ENCODE measurements at places on chromosomes 11 and 22. TPM values are rescaled to one million over a fixed set of nuclear protein-coding genes. Genes with fewer than 3 reads are reported as not detected.

GRCh38 chr22:44063462-44064371 is 39.6 kb downstream of the PARVB start:
- DNase-seq = no peak

GRCh38 chr22:20441631-20442484 is 4.2 kb upstream of the SCARF2 start:
- no peak for DNase-seq

DNA sequence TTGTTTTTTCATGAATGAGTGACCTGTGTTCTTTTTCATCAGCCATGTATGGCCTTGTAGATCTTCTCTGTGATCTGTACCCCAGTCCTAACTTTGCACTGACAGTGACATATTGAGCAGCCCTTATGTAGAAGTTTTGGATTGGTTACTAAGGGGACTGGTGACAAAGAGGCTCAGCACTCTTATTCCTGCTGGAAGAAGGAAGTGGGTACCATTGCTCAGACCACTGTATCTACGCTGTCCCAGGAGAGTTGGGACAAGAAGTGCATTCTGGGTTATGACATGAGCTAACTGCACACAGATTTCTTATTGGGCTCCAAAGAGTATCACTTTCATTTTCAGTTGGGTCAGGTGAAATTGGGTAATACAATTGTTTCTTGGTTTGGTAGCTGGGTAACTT is 107.8 kb upstream of the RASSF10 start:
- DNase-seq = no peak

DNA sequence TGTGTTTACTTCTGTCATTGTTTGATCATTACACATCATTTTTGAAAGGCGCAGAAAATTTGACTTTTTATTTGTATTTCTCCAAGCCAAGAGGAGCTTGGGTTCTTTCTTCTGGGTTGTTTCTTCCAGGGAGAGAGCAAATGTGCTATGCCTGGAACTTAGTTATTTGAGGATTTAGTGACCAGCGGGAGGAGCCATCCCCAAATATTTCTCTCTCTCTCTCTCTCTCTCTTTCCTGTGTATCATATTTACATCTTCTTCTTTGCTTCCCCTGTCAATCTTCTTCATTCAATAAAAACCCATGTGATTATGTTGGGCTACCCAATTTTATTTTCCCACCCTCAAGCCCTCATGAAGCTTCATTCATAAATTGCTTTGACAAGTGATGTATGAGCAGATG is 534.5 kb downstream of the LRRC4C start:
- no peak for DNase-seq

DNA sequence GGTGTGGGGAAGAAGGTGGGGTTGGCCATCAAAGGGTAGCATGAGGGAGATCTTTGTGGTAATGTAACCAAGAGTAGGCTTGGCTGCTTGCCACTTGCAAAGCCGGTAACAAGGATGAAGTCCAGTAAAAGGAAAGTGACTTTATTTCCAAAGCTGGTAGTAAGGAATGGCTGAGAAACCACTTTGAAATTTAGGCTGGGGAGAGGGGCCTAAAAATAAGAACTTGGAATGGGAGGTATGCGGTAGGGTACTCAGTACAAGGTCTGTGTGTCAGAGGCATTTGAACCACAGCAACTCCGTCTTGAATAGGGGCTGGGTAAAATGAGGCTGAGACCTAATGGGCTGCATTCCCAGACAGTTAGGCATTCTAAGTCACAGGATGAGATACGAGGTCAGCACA is 216.0 kb upstream of the ISX start:
- no peak for DNase-seq

DNA sequence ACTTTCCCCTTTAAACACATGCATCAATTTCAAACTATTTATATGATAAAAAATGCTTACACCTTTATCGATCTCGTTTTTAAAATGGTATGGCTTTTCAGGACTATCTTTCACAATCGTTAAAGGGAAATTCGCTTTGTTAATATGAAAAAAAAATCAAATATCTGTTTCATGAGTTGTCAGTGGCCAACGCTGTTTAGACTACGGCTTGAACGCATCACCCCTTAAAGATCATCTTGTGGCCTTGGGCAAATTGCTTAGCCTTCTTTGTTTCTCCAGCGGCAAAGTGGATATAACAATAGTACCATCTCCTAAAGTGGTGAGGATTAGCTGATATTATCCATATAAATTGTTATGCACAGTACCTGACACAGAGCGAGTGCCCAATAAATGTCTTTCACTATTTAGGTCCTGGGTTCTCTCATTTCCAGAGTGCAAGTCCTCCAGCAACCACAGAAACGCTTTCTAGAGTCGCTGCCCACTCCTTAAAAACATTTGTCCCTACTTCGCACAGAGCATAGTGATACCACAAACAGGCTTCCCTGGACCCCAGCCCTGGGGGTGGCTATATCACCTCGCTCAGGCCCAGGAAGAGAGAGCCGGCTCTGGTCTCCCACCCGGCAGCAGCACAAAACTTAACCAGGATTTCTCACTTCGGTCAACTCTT is 904 bp downstream of the SLC35F2 start:
- no peak for DNase-seq

DNA sequence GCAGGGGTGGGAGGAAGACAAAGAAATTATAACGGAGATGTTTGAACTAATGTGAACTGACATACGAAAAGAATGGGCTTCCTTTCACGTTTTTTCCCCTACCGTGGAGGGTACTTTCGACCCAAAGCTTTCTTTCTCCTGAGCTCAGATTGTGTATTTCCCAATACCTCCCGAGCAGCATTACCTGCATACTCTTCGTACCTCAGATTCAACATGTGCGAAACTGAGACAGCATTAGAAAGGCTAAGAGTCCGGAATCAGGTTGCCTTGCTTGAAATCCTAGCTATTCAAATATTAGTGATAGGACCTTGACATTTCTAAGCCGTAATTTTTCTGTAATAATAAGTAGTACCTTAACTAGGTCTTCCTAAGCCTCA is 778 bp upstream of the PAK1 start:
- DNase-seq = no peak

- no peak for DNase-seq
Measured at GRCh38 chr11:64585150-64585549, 5.9 kb upstream of the SLC22A12 start.

- DNase-seq = no peak
Measured at GRCh38 chr11:79488286-79488685, 47.5 kb upstream of the TENM4 start.

GRCh38 chr11:112096194-112096593 is 9.5 kb downstream of the SDHD start:
- DNase-seq = no peak

DNA sequence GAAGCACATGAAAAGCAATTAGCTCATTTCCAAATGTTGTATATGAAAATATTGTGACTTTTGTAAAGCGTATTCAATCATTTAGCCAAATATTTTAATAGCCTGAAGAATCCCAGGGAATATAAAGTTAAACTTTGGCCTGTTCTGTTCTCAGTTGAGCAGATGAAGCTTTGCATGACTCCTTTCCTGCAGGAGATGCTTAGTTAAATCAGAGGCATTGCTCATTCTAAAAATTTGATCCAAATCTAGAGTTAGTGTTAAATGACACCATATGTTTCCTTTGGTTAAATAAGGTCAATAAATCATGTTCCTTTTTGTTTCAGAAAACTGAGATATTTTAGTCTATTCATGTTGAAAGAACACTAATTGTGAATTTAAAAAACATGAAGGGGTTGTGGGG is 51.2 kb upstream of the BIRC3 start:
- DNase-seq = no peak

DNA sequence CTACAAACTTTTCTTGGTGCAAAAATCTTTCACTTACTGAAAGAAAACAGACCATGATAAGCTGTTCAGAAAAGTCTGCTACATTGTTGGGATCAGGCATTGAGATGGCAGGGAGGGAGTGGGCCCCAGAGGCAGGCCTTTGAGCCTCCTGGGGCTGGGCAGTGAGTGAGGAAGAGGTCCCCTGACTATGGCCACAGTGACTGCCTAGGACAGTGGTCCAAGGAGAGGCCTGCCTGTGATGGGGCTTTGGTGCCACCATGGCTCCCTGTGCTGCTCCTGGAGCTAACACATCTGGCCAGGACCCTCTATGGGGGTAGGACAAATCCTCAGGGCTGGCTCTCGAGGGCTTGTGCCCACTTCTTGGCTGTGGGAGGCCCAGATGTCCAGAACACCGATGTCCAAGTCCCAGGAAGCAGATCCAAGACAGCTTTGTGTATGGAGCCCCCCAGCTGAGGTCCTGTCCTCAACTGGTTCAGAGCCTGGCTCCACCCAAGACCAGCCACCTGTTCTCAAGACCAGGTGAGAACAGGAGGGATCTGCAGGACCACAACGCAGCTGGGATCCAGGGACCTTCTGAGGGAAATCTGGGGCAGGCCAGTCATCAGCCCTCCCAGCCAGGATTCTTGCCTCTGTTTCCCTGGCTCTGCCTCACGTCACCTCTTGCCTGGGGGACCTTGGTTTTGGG is 36.9 kb downstream of the PPM1F start:
- no peak for DNase-seq

GRCh38 chr22:44898236-44898635 is 111.6 kb downstream of the PHF21B start:
- peak; percentile 10 for DNase-seq

DNA sequence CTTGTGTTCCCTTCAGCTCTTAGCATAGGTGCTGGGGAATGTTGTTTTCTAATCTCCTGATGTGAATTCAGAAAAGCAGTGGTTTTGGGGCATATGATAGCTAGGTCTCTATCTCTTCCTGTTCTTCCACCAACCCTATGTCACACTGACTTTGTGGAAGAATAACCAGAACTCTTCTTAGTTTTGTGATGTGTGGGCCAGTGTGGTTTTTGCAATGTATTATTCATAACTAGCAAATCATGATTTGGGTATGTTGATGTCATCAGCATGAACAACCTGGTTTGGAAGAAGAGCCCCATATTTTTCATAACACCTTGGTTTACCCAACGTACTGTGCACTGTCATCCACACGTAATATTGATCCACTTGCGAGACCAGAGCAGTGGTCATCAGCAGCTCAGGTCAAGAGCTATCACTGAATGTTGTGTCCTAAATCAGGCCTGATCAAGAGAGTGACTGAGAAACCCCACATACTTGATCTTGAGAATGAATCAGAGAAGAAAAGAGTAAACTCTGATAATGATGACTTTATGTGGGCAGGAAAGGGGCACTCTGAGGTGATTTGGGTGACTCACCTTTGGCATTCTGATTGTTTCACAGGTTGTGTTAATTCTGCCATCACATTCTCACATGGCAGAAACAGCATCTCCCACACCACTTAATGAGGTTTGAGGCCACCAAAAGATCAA is 19.4 kb upstream of the MS4A6E start:
- DNase-seq = no peak

- no peak for DNase-seq
Measured at GRCh38 chr11:90849312-90849711, 626.5 kb upstream of the CHORDC1 start.

DNA sequence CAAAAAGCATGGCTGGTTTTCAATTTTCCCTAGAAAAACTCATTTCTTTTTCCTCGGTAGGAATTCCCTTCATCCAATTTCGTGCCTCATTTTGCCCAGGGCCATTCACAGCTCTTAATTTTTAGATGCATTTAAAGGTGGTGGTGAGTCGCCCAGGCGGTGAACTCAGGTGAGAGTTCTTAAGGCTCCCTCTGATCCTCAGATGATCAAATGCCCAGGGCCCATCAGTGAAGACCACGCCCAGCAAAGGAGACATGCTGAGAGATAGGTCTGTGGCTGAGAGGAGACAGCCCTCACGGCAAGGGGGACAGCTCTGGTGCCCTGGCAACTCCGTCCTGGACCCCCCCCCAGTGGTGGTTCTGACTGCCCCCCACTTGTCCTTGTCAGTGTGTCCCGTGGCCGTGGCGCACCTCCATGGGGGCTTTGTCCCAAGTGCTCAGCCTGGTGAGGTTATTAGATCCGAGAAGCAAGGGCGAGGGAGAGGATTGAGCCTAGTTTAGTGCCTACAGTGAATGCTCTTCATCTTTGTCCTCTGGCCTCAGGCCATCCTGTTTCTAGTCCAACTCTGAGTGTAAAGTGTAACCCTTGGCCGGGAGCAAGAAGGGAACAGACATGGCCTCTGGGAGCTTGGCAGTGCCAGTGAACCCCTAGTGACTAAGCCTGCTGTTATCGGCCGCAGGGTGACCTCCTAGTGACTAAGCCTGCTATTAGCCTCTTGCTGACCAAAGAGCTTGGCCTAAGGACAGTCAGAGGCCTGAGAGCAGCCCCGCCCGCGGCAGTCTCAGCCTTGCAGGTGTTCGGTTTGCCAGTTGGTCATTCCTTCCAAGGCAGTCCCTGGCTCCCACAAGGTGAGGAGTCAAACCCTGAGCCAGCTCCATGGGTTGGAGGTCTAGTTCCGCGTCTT is 83.5 kb downstream of the CTTN start:
- DNase-seq = no peak

- DNase-seq = no peak
Measured at GRCh38 chr11:82308979-82309378, 424.7 kb downstream of the FAM181B start.

GRCh38 chr11:67376873-67377808 is 3.7 kb upstream of the CLCF1 start:
- DNase-seq = no peak

DNA sequence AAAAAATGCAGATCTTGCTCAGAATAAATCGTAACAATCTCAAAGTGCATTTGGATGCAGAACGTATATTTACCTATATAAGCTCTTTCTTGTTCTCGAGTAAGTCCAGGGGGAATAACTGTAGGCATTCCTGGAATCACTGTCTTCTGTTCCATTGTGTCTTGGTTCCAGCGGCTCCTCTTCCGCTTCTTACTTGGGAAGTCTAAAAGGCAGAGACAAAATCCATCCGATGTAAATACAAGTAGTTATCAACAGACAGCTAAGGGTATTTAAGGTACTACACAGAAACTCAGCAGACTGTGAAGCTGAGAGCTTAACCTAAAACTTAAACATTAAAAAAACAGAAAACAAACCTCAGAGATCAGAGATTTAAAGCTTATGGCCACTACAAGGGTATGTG is 1.9 kb downstream of the SF1 start:
- no peak for DNase-seq

ASRGL1 gene
- total RNA-seq = 2.4 TPM

GRCh38 chr11:128686745-128687177 is 7.1 kb upstream of the FLI1 start:
- no peak for DNase-seq

DNA sequence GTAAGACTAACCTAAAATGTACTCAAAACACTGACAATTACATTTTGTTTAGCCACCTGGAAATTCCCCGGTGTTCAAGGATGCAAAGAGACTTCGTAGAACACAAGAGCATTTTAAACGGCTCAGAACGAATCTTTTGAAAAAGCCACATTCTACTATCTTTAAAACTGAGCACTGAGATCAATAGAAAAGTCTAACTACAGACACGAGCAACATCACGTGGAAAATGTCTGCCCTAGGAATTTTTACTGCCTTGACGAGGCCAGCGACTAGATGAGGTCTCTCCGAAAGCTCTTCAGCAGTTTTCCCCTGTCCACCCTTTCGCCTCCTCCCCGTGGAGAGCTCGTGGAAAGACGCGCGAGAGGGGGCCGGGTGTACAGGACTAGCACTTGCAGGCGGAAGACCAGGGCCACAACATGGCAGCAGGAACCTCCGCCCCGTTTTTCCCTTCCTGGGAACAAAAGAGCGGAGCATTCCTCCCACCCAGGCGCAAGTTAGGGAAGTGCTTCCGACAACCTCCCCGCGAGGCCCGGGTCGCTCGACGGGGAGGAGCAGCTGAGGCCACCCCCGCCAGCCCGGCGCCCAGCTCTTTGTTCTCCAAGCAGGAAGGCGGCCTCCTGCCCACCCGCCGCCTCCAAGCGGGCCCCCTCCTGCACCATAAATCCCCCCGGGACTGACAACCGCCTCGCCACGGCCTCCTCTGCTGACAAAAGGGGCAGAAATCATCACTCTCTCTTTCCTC is 1.1 kb downstream of the EIF4G2 start:
- DNase-seq = peak; percentile 86

VSIG10L2 gene
- not detected for total RNA-seq

SYCE3 gene
- not detected for total RNA-seq

MIOX gene
- total RNA-seq = 1.5 TPM

- no peak for DNase-seq
Measured at GRCh38 chr22:41862530-41863266, 29.8 kb downstream of the SREBF2 start.
